ENCODE measurements at places on chromosomes 16 and 17.

DNA sequence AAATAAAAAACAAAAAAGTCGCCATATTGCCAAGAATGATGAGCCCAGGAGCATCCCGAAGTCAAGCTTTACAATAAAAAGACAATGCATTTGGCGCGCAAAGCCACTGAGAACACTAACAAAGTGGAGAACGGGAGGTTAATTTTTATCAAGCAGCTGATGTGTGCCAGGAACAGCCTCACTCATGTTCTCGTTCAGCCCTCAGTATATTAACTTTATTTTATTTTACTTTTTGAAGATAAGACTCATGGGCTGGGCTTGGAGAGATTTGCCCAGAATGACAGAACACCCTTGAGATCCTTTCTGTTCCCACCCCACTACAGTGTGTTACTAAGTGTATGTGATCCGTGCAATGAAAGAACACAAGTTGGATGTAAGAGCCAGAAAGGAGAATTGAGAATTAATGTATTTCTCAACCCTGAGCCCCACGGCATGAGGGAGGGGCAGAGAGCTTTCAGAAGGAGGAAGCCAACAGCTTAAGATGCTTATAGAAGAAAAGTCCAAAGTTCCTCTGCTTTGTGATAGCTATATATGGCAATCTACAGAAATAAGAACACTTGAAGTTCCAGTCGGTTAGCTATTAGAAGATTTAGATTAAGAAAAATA, 48.4 kb downstream of the COTL1 start:
- DNase-seq: no peak

GRCh38 chr17:78953356-78954350, 26.1 kb downstream of the LGALS3BP start:
- DNase-seq: no peak

DNA sequence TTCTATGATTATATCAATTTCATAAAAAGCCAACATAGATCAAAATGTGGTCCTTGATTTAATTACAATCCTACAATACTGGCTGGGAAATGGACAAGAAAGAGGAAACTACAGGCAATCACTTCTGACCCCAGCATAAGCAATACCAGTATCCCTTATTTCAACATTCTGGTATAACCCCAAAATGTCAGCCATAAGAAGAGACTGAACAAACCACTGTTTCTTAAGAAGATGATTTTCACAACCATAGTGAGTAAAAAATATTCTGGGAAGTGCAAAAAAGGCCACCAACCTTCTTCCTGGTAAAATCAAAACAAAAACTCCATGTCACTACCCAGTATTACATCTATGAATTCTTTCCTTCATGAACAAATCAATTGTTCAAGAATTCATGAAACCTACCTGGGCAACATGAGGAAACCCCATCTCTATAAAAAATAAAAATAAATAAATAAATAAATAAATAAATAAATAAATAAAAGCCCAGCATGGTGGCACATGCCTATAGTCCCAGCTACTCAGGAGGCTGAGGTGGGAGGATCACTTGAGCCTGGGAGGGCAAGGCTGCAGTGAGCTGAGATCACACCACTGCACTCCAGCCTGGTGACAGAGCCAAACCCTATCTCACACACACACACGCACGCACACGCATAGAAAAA, 7.5 kb downstream of the N4BP1 start:
- DNase-seq: no peak

GRCh38 chr16:10655415-10655977, 39.2 kb downstream of the TEKT5 start:
- no peak for DNase-seq

DNA sequence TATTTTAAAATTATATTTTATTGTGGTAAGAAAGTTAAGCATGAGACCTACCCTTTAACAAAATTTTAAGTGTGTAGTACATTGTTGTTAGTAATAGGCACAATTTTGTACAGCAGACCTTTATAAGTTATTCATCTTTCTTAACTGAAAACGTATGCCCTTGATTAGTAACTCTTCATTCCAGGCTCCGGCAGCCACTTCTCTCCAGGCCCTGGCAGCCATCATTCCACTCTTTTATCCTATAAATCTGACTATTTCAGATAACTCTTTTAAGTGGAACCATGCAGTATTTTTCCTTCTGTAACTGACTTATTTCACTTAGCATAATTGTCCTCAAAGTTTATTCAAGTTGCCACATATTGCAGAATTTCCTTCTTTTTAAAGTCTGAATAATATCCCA, 348.2 kb downstream of the CDH11 start:
- DNase-seq: no peak

DNA sequence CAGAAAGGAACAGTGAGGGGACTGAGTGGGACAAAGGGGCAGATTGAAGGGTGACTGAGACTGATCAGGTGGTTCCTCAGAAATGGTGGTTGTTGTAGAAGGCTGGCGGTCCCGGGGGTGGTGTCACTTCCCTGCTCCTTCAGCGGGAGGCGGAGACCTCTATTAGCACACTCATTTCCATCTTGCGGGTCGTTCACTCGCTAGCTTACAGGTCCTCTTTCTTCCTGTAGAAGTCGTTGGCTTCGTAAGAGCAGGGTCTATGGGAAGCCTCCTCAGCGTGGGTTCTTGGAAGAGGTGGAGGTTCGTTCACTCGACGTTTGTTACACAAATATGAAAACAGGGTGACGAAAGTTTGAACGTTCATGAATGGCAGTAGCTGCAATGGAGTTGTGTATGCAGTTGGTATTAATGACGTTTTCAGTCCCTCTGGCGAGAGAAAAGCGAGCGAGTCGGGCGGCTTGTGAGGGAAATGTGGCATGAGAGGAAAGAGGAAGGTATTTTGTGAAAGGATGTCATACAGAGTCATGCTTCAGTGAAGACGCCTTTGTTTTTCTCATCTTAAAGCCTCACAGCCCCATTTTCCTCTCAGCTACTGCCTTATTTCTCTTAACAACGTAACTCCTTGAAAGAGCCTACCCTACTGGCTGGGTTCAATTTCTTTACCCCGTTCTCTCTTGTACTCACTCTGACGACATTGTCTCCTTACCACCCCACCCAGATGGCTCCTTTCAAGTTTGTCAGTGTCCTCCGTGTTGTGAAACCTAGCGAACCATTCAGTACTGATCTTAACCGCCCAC, 667 bp downstream of the EFCAB13 start:
- peak; percentile 18 for DNase-seq

DNA sequence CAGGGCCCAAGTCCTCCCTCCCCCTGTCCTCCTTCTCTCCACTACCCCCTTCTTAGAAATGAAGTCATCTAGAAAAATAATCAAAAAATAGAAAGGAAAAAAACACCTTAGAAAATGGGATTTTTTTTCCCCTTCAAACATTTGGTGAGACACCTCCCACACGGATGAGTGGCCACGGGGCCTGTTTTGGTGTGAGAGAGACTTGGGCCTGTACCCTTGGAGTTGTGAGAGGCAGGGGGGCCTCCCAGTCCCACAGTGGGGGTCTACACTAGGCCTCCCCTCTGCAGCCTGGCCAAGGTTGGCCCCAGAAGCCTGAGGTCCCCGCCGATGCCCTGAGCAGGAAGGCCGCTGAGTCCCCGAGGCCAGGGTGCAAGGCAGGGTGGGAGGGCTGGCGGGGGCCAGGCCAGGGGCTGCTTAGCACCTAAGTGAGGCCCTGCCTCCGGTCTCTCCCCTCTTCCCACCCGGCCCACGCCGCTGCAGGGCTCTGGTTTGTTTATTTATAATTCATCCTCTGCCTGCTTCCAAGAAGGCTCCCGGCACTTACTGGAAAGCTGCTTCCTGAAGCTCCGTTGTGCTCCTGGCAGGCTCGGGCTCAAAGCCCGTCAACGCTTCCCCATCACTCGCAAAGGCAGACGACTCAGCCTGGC, 26.4 kb downstream of the NPTX1 start:
- DNase-seq: no peak

DNA sequence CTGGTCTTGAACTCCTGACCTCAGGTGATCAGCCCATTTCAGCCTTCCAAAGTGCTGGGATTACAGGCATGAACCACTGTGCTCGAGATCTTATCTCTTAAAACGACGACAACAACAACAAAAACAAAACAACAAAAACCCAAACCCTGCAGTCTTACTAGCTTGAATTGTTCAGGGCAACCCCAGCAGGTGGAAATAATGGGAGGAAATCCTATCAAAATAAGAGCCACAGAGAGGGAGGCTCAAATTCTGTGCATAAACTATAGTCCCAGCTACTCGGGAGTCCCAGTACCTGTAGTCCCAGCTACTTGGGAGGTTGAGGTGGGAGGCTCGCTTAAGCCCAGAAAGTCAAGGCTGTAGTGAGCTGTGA, 16.5 kb upstream of the ATP6V0A1 start:
- DNase-seq: no peak
